ENCODE measurements at places on chromosomes 4 and X. TPM values are rescaled to one million over a fixed set of nuclear protein-coding genes. Genes with fewer than 3 reads are reported as not detected.

The FGD1 gene
- 9.7 TPM for total RNA-seq

The CDS1 gene
- total RNA-seq, result 0.27 TPM

The POU4F2 gene
- not detected for total RNA-seq

GRCh38 chr4:71553605-71554004, 214.8 kb downstream of the SLC4A4 start:
- no peaks in the 10 kb centered on the region for H3K27me3 ChIP-seq
- no peaks in the 10 kb centered on the region for H3K4me1 ChIP-seq
- H3K36me3 ChIP-seq, result no peaks in the 10 kb centered on the region
- no peak overlapping the region for H3K4me3 ChIP-seq
- DNase-seq, result no peak

- H3K27me3 ChIP-seq, result no peaks in the 10 kb centered on the region
- H3K27ac ChIP-seq, result peak overlapping the region; percentile 72
- H3K4me1 ChIP-seq, result peaks cover 28% of the 10 kb centered on the region
- no peaks in the 10 kb centered on the region for H3K36me3 ChIP-seq
- H3K4me3 ChIP-seq, result no peak overlapping the region
- DNase-seq, result no peak
Observed at GRCh38 chrX:15749642-15750610, 11.9 kb downstream of the CA5B start.

DNA sequence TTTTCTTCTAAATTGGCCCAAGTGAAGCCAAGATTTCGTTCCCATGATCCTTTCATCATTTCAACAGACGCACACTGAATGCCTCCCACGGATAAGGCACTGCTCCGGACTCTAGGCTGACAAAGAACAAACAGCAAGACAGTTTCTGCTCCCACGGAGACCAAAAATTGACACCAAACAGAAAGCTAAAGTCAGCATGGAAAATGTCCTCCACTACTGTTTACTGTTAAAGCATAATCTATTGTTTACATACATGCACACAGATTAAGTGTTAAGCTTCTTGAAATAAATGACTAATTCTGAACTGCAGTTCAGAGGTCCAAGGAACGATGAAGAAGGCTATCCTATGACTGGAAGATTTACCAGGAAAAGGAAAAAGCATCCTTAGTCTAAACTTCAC, 199.6 kb downstream of the AASDH start:
- no peaks in the 10 kb centered on the region for H3K27me3 ChIP-seq
- no peak overlapping the region for H3K4me3 ChIP-seq
- no peak overlapping the region for H3K27ac ChIP-seq
- no peaks in the 10 kb centered on the region for H3K36me3 ChIP-seq
- H3K4me1 ChIP-seq, result no peaks in the 10 kb centered on the region
- no peak for DNase-seq

DNA sequence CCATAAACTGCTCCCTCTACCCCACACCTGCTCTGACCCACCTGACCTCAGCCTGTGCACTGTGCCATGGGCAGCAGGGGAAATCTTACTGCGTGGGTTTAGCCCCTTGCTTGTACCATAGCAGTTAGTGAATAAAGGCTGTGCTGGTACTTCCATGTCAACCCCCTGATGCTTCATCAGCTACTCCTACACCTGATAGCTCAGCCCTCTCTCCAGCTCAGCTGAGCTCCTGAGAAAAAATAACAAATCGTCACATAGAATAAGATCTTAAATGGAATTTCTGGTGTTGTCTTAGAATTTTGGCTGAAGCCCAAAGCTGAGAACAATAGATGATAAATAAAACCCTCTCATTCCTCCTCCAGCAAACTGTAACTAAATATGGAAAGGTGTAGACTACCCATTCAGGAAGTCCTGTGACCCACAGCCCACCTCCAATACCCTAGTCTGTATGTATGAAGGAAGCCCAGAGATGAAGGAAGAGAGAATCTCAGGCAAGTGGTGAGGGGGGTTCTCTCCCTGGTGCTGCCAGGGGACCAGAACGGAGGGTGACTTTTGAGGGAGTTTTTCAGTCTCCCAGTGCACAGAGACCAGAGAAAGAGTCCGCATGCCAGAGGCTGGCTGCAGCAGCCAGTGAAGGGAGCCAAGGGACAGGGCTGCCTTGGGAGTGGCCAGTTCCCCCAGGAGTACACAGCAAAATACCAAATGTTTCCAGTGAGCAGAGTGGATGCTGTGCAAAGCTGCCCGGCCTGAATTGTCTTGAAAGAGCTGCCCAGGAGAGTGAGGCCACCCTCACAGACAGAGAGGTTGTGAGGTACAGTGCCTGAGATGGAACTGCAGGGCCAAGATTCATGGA, 227.3 kb downstream of the QDPR start:
- no peak for DNase-seq
- H3K4me3 ChIP-seq, result no peak overlapping the region
- no peaks in the 10 kb centered on the region for H3K36me3 ChIP-seq
- no peak overlapping the region for H3K27ac ChIP-seq
- no peaks in the 10 kb centered on the region for H3K4me1 ChIP-seq

DNA sequence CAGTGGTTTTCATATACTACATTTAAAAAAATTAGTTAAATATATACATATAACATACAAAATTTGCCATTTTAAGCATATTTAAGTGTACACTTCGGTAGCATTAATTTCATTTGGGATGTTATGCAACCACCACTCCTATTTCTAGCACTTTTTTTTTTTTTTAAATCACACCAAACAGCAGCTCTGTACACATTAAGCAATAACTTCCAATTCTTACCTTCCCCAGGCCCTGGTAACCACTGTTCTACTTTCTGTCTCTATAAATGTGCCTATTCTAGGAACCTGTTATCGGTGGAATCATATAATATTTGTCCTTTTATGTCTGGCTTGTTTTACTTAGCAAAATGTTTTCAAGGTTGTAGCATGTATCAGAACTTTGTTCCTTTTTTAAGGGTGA, 39.1 kb downstream of the TMEM164 start:
- H3K27ac ChIP-seq, result no peak overlapping the region
- no peak for DNase-seq
- no peaks in the 10 kb centered on the region for H3K36me3 ChIP-seq

DNA sequence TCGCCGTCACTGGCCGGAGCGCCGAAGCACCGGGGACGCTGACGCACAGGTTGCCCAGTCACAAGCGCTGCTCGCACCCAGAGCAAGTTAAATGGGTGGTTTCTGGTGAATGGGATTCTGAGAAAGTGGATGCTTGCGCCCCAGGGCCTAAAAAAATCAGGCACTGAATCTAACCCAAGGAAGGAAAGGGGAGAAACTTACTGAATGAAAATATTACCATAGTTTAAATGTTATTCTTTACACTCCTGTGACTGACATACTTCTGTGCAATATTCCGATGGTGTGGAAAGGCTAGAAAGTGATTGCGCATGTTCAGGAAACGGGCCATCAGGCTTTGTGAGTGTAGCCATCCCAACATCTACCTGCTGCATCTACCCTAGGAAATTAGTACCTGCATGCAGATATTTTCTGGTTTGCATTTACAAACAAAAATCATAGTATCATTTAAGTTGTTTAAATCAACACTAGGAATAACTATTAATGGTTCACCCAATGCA, 838 bp upstream of the ABCG2 start:
- peak overlapping the region; percentile 32 for H3K27ac ChIP-seq
- H3K36me3 ChIP-seq, result no peaks in the 10 kb centered on the region
- no peaks in the 10 kb centered on the region for H3K4me1 ChIP-seq

GRCh38 chr4:118866442-118866841, 22.2 kb upstream of the SYNPO2 start:
- no peaks in the 10 kb centered on the region for H3K36me3 ChIP-seq
- H3K27me3 ChIP-seq, result no peaks in the 10 kb centered on the region
- H3K4me3 ChIP-seq, result no peak overlapping the region
- DNase-seq, result no peak
- H3K27ac ChIP-seq, result no peak overlapping the region
- no peaks in the 10 kb centered on the region for H3K4me1 ChIP-seq

The NCBP2L gene
- total RNA-seq, result not detected

DNA sequence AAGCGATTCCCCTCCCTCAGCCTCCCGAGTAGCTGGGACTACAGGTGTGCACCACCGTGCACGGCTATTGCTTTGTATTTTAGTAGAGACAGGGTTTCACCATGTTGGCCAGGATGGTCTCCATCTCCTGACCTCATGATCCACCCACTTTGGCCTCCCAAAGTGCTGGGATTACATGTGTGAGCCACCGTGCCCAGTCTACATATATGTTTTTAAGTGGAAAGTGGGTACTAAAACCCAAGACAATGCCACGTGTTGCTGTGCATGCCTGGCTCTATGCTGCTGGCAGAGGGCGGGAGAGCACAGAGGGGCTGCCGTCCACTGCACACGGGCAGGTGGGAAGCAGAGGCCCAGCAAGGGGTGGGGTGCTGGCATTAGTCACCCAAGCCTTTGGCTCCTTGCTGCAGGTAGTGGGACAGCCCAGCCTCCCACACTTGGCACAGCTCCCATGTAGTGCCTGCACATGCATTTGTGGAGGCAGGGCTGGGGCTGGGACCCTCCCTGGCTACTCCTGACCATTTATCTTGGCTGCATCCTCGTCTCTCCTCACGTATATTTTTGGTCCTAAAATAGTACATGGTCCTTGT, 3.5 kb downstream of the EMD start:
- H3K4me1 ChIP-seq, result no peaks in the 10 kb centered on the region
- no peak for DNase-seq
- no peaks in the 10 kb centered on the region for H3K27me3 ChIP-seq
- H3K27ac ChIP-seq, result no peak overlapping the region
- no peaks in the 10 kb centered on the region for H3K36me3 ChIP-seq
- H3K4me3 ChIP-seq, result no peak overlapping the region

The NAT8L gene
- total RNA-seq, result 0.36 TPM

The GAB3 gene
- total RNA-seq, result 5.0 TPM

GRCh38 chrX:111086591-111087006, 9.4 kb upstream of the PAK3 start:
- no peaks in the 10 kb centered on the region for H3K36me3 ChIP-seq
- H3K27me3 ChIP-seq, result no peaks in the 10 kb centered on the region
- H3K27ac ChIP-seq, result no peak overlapping the region
- H3K4me1 ChIP-seq, result no peaks in the 10 kb centered on the region

GRCh38 chr4:53039741-53040458, 177.8 kb downstream of the RASL11B start:
- no peak for DNase-seq
- H3K27ac ChIP-seq, result no peak overlapping the region

DNA sequence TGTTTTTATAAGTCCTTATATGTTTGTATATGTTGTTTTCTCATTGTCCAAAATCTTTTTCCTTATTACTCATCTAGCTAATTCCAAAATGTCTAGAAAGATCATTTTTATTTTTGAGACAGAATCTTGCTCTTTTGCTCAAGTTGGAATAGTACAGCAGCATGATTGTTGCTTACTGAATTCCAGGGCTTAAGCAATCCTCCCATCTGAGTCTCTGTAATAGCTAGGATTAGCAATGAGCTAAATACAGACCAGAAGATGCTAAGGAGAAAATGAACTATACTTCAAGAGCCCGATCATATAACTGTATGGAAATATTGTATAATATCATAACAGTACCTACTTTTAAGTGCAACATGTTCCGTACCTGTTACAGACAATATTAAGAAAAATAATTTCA, 1027.0 kb downstream of the STIM2 start:
- no peaks in the 10 kb centered on the region for H3K27me3 ChIP-seq
- no peak overlapping the region for H3K4me3 ChIP-seq
- no peak overlapping the region for H3K27ac ChIP-seq
- no peak for DNase-seq
- H3K4me1 ChIP-seq, result no peaks in the 10 kb centered on the region
- H3K36me3 ChIP-seq, result no peaks in the 10 kb centered on the region

The SLC16A2 gene
- 10.5 TPM for total RNA-seq

GRCh38 chr4:165872461-165873297, at the start of gene TLL1:
Gene TLL1, plus strand, starts transcription at chr4:165873237. Its CDS starts 668 bp downstream, at chr4:165873905.
- H3K27me3 ChIP-seq, result no peaks in the 10 kb centered on the region
- peak within 1 kb of the TSS; percentile 57 for H3K4me3 ChIP-seq
- H3K36me3 ChIP-seq, result no peaks in the 10 kb centered on the region

The PGRMC1 gene
- 114 TPM for total RNA-seq

DNA sequence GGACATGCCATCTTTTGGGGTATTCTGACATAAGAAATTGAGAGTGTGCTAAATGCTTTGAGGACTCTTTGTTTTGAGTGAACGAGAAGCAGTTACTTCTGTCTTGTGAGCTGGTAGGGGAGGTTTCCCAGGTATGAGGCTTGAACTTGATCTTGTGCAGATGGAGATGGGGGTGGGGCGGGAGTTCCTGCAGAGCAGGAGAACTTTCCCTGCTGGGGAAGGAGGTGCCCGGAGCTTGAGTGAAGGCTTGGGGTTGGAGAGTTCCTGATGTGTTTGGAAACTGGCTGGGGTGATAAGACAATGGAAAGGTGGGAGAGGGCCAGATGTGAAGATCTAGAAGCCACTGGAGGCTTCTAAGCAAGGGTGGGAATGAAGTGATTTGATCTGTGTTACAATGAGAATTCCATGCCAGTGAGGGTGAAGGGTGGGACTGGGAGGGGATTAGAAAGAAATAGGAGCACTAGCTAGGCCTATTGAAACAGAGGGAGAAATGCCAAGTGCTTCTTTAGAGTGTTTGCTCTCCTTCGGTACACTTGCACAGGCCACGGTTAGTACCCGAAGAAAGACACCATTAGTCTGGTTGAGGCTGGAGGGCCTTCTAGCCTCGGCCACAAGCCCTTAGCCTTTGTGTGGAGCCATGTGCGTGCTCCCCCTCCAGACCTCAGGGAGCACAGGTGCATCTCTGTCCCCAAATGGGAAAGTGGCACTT, 103.5 kb upstream of the STOX2 start:
- no peak overlapping the region for H3K27ac ChIP-seq
- no peak for DNase-seq
- no peaks in the 10 kb centered on the region for H3K4me1 ChIP-seq
- H3K36me3 ChIP-seq, result no peaks in the 10 kb centered on the region
- H3K4me3 ChIP-seq, result no peak overlapping the region

DNA sequence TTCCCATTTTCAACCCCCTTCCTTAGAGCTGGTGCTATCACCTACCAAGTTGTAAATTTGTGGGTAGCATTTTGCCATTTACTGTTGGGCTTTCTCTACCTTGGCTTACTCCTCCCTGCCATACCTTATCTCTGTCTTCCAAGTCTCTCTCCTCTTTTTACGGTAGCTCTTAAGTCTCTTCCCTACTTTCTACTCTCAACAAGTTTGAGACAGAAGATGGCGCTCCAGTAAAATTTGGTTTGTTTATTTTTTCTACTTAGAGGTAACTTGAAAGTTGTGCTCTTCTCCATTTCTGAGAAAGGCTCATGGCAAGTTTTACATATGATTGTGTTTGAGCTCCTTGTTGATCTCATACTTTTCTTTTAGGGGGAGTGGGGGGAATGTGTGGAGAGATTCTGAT, 1508.1 kb downstream of the TECRL start:
- no peaks in the 10 kb centered on the region for H3K36me3 ChIP-seq
- H3K27me3 ChIP-seq, result no peaks in the 10 kb centered on the region
- no peaks in the 10 kb centered on the region for H3K4me1 ChIP-seq
- H3K27ac ChIP-seq, result no peak overlapping the region
- DNase-seq, result no peak
